Transverse colon (tissue), 4 donors: ENCODE measurements at places on chromosomes 6 and 20. TPM values are rescaled to one million over a fixed set of nuclear protein-coding genes. Genes with fewer than 3 reads are reported as not detected.
A peak's percentile ranks its signal among the peaks of the same experiment; 100 is the strongest.

- DNase-seq, result no peak
- no peaks in the 10 kb centered on the region for H3K27me3 ChIP-seq
- H3K27ac ChIP-seq, result no peak overlapping the region
- no peaks in the 10 kb centered on the region for H3K4me1 ChIP-seq
- H3K4me3 ChIP-seq, result no peak overlapping the region
These were observed 231.7 kb upstream of the MAN1A1 start for GRCh38 chr6:119581220-119581619.

- H3K27me3 ChIP-seq, result peaks cover 5% of the 10 kb centered on the region
- H3K27ac ChIP-seq, result no peak overlapping the region
- H3K36me3 ChIP-seq, result no peaks in the 10 kb centered on the region
- peak; percentile 55 for DNase-seq
These were observed 3.5 kb upstream of the LTA start for GRCh38 chr6:31568537-31568961.

PRDM13 gene
- total RNA-seq, result not detected

MCHR2 gene
- not detected for total RNA-seq

LHFPL5 gene
- not detected for total RNA-seq

MICB gene
- total RNA-seq, result 3.8 TPM

SERINC1 gene
- total RNA-seq, result 32.6 TPM

CDC5L gene
- total RNA-seq, result 13.9 TPM

- H3K4me3 ChIP-seq, result no peak overlapping the region
- DNase-seq, result no peak
- no peaks in the 10 kb centered on the region for H3K4me1 ChIP-seq
- H3K27ac ChIP-seq, result no peak overlapping the region
- no peaks in the 10 kb centered on the region for H3K36me3 ChIP-seq
These were observed 17.2 kb upstream of the BTBD9 start for GRCh38 chr6:38656896-38657295.

GRCh38 chr6:98875375-98875774 lies 41.0 kb downstream of the POU3F2 start:
- no peak overlapping the region for H3K27ac ChIP-seq
- no peaks in the 10 kb centered on the region for H3K4me1 ChIP-seq
- no peak overlapping the region for H3K4me3 ChIP-seq
- H3K27me3 ChIP-seq, result no peaks in the 10 kb centered on the region
- no peak for DNase-seq

GRCh38 chr6:3791526-3792203 lies 40.2 kb upstream of the PXDC1 start:
- H3K4me1 ChIP-seq, result no peaks in the 10 kb centered on the region
- no peak overlapping the region for H3K4me3 ChIP-seq
- no peak overlapping the region for H3K27ac ChIP-seq
- DNase-seq, result no peak
- H3K36me3 ChIP-seq, result no peaks in the 10 kb centered on the region
- H3K27me3 ChIP-seq, result no peaks in the 10 kb centered on the region

GRCh38 chr20:63534427-63534830 lies 2.7 kb downstream of the PTK6 start:
- DNase-seq, result no peak
- no peaks in the 10 kb centered on the region for H3K36me3 ChIP-seq
- H3K27me3 ChIP-seq, result peaks cover 10% of the 10 kb centered on the region
- H3K4me1 ChIP-seq, result peaks cover 59% of the 10 kb centered on the region

DNA sequence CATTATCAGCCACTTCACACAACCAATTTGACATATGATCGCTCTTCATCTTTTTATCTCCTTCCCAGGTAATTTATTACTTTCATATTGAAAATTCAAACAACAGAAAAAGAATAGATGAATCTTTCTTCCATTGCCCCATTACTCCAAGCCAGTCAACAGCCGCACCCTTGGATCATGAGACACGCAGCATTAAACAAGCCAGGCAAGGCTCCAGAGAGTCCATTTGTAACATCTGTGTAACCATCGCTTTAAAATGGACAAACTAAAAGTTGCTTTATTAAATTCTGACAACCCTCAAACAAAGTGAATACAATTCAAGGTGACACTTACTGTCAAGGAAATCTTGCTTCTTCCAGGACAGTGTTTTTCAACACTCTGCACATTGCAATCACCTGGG lies 200.3 kb downstream of the EPM2A start:
- H3K36me3 ChIP-seq, result no peaks in the 10 kb centered on the region
- no peak overlapping the region for H3K27ac ChIP-seq
- H3K4me1 ChIP-seq, result no peaks in the 10 kb centered on the region
- no peak overlapping the region for H3K4me3 ChIP-seq
- DNase-seq, result no peak
- H3K27me3 ChIP-seq, result no peaks in the 10 kb centered on the region

GRCh38 chr20:33444797-33445560 lies 1.4 kb upstream of the SNTA1 start:
- no peak overlapping the region for H3K4me3 ChIP-seq
- H3K4me1 ChIP-seq, result peaks cover 15% of the 10 kb centered on the region
- no peak overlapping the region for H3K27ac ChIP-seq
- no peaks in the 10 kb centered on the region for H3K36me3 ChIP-seq
- no peaks in the 10 kb centered on the region for H3K27me3 ChIP-seq

GRCh38 chr6:39173270-39173669 lies 56.0 kb downstream of the KCNK5 start:
- no peak overlapping the region for H3K4me3 ChIP-seq
- no peak overlapping the region for H3K27ac ChIP-seq
- no peak for DNase-seq
- no peaks in the 10 kb centered on the region for H3K27me3 ChIP-seq
- peaks cover 17% of the 10 kb centered on the region for H3K4me1 ChIP-seq
- H3K36me3 ChIP-seq, result no peaks in the 10 kb centered on the region

FILIP1 gene
- 7.0 TPM for total RNA-seq

DNA sequence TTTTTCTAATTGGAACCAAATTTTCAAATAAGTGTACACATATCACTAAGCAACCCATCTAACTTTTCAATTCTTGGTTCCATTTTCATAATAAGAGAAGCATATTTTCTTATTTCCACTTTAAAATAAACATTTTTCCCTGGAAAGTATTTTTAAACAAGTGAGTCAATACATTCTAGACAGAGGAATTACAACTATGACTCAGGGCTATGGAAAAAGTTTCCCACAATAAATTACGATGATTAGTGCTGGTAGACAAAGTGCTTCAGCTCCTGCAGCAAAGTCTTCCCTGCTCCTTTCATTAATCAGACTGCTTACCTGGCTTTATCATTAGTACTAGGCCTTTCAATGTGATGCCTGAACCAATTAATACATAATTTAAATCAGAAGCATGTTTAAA lies 322.5 kb downstream of the HACE1 start:
- H3K4me1 ChIP-seq, result peaks cover 2% of the 10 kb centered on the region
- H3K4me3 ChIP-seq, result no peak overlapping the region
- H3K36me3 ChIP-seq, result no peaks in the 10 kb centered on the region
- DNase-seq, result no peak

ACSS1 gene
- 30.3 TPM for total RNA-seq

DNA sequence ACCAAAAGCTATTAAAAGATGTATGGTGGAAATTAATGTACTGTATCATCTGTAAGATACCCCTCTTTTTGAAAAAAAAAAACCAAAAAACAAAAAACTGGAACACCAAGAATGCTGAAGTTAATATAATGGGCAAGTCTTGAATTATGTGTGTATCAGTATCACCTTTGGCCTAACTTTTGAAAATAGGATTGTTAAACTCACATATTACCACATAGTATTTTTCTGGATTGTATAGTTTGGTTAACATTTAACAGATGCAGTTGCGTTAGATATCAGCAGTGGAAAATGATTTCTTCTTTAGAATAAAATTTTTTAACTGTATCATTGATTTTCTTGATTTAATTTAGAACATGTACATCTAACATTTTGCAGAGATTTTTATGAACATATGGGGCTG lies 118.5 kb downstream of the LRRC1 start:
- no peaks in the 10 kb centered on the region for H3K36me3 ChIP-seq
- no peak for DNase-seq
- H3K4me1 ChIP-seq, result no peaks in the 10 kb centered on the region
- no peak overlapping the region for H3K4me3 ChIP-seq

SLC12A5 gene
- not detected for total RNA-seq

DNA sequence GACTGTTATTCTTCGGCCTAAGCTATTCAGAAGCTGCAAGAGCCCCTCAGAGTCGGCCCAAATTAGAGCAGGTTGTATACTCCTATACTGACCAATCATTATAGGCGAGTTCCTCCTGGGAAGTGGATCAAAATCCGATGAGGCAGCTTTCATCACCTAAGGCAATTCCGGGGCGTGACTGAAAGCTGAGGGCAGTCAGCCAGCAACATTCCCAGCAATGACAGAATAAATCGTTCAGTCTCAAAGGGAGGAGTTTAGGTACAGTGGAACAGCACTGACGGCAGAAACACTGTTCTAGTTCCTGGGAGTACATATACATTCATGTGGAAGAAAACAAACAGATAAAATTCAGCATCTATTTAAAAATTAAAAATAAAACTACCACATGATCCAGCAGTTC lies 10.8 kb downstream of the HLA-DQB2 start:
- DNase-seq, result peak; percentile 53
- no peaks in the 10 kb centered on the region for H3K36me3 ChIP-seq
- no peak overlapping the region for H3K4me3 ChIP-seq
- H3K4me1 ChIP-seq, result no peaks in the 10 kb centered on the region

PLEKHG1 gene
- total RNA-seq, result 53.0 TPM

- H3K4me3 ChIP-seq, result no peak overlapping the region
- no peaks in the 10 kb centered on the region for H3K4me1 ChIP-seq
- no peak overlapping the region for H3K27ac ChIP-seq
- H3K36me3 ChIP-seq, result no peaks in the 10 kb centered on the region
- DNase-seq, result no peak
These were observed 309.1 kb downstream of the LMBRD1 start for GRCh38 chr6:69487688-69488087.

TP53TG5 gene
- total RNA-seq, result not detected

DNA sequence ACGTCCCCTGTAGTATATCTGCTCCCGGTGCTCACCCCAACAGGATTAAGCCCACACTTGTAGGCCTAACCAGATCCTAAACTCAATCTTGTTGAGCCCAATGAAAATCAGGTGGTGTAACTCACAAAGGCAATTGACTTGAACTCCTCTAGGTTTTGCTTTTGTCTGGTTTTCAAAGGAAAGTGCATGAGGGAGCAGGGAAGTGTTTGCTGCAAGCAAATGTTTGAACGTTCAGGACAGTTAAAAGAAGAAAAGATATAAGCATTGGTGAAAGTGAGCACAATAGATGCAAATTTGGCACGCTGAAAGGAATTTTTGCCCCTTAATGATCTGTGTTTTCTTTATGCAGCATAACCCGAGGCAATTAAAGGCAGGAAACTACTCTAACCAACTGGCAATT lies 212.6 kb downstream of the PLCB1 start:
- H3K36me3 ChIP-seq, result no peaks in the 10 kb centered on the region
- H3K27me3 ChIP-seq, result no peaks in the 10 kb centered on the region
- H3K4me1 ChIP-seq, result no peaks in the 10 kb centered on the region
- H3K27ac ChIP-seq, result no peak overlapping the region

GRCh38 chr20:56945057-56945456 lies 316.0 kb downstream of the TFAP2C start:
- H3K27ac ChIP-seq, result no peak overlapping the region
- H3K4me3 ChIP-seq, result no peak overlapping the region
- H3K36me3 ChIP-seq, result no peaks in the 10 kb centered on the region
- H3K27me3 ChIP-seq, result peaks cover 18% of the 10 kb centered on the region
- H3K4me1 ChIP-seq, result no peaks in the 10 kb centered on the region
- no peak for DNase-seq

DNA sequence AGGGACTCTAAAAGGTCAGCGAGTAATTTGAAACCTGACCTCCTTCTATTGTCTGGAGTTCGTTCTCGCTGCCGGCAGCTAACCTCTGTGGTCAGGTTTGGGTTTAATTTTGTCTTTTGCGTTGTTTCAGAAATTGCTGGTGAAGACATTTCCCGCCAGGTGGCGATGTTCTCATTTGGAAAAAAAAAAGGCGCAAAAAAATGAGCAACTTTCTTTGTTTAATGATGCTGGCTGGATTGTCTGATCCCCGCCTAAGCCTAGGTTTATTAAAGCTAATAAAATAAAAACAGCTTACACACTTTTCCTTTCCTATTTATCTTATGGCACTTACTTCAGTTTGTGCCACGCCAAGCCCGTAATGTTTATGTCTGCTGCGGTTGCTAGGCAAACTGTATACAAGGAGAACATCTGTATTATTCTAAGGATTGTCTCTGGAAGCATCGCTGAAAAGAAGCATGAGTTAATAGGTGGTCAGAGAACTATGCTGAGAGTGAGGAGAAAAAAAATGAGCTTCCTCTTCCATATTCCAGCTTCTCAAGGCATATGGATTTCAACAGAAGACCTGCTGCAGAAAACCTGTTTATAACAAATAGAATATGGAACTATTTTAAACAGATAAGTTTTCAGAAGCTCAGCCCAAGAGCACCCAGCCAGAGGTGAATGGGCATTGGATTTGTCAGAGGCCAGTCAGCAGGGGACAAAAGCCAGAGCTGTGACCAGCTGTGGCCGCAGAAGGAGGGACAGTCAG lies 205.7 kb downstream of the DOK5 start:
- H3K27ac ChIP-seq, result no peak overlapping the region
- H3K4me3 ChIP-seq, result no peak overlapping the region
- peaks cover 5% of the 10 kb centered on the region for H3K27me3 ChIP-seq

- DNase-seq, result peak; percentile 67
- no peaks in the 10 kb centered on the region for H3K27me3 ChIP-seq
- no peak overlapping the region for H3K4me3 ChIP-seq
These were observed 69.1 kb upstream of the PBOV1 start for GRCh38 chr6:138287144-138287955.

PDE7B gene
- 0.75 TPM for total RNA-seq

CTAGE9 gene
- total RNA-seq, result not detected

OR2W1 gene
- not detected for total RNA-seq

OSER1 gene
- total RNA-seq, result 11.2 TPM

GRCh38 chr20:33279261-33279910 lies 3.6 kb upstream of the BPIFB1 start:
- no peaks in the 10 kb centered on the region for H3K36me3 ChIP-seq
- no peak for DNase-seq
- no peaks in the 10 kb centered on the region for H3K4me1 ChIP-seq
- H3K4me3 ChIP-seq, result no peak overlapping the region

DNA sequence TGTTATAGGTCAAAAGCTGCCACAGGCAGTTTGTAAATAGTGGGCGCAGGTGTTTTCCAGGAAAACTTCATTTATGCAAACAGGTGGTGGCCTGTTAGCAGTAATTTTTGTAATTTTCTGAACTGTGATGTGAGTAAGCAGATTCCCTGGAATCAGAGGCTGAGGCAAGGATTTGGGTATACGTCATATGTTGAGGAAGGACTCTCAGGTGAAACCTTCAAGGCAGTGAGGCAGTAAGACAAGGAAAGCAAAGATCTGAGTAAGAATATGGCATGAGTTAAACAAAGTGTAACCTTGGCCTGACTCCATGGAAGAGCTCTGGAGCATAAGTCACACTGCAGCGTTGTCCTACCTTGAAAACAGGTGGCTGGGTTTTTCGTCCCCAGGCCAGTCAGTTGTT lies 291.1 kb upstream of the BTBD3 start:
- no peaks in the 10 kb centered on the region for H3K4me1 ChIP-seq
- H3K27ac ChIP-seq, result no peak overlapping the region
- H3K27me3 ChIP-seq, result no peaks in the 10 kb centered on the region
- H3K4me3 ChIP-seq, result no peak overlapping the region
- H3K36me3 ChIP-seq, result no peaks in the 10 kb centered on the region
- no peak for DNase-seq

MEA1 gene
- 42.4 TPM for total RNA-seq

GRCh38 chr6:43796903-43797890 lies 27.2 kb downstream of the VEGFA start:
- no peaks in the 10 kb centered on the region for H3K27me3 ChIP-seq
- peaks cover 21% of the 10 kb centered on the region for H3K4me1 ChIP-seq
- H3K4me3 ChIP-seq, result no peak overlapping the region
- no peak overlapping the region for H3K27ac ChIP-seq
- no peaks in the 10 kb centered on the region for H3K36me3 ChIP-seq
